Vagina (tissue), 2 donors: ENCODE measurements at places on chromosomes 1 and 21. TPM values are rescaled to one million over a fixed set of nuclear protein-coding genes. Genes with fewer than 3 reads are reported as not detected.

GRCh38 chr1:186511761-186512637, 51.1 kb upstream of the PDC start:
- H3K4me3 ChIP-seq, result no peak overlapping the region
- no peaks in the 10 kb centered on the region for H3K4me1 ChIP-seq

GRCh38 chr1:99084562-99084961, 79.9 kb upstream of the PLPPR5 start:
- H3K4me1 ChIP-seq, result no peaks in the 10 kb centered on the region
- no peaks in the 10 kb centered on the region for H3K27me3 ChIP-seq
- no peaks in the 10 kb centered on the region for H3K36me3 ChIP-seq
- DNase-seq, result no peak
- no peak overlapping the region for H3K27ac ChIP-seq

The PTGER3 gene
- total RNA-seq, result 17.7 TPM

- no peaks in the 10 kb centered on the region for H3K36me3 ChIP-seq
- no peaks in the 10 kb centered on the region for H3K27me3 ChIP-seq
- no peak overlapping the region for H3K4me3 ChIP-seq
- no peaks in the 10 kb centered on the region for H3K4me1 ChIP-seq
- H3K27ac ChIP-seq, result no peak overlapping the region
Measured at GRCh38 chr1:191371626-191372025, 786.6 kb upstream of the RGS18 start.

GRCh38 chr1:109792056-109792831, 28.5 kb upstream of the EPS8L3 start:
- DNase-seq, result no peak
- H3K4me3 ChIP-seq, result no peak overlapping the region
- no peaks in the 10 kb centered on the region for H3K27me3 ChIP-seq
- peaks cover 43% of the 10 kb centered on the region for H3K4me1 ChIP-seq
- no peaks in the 10 kb centered on the region for H3K36me3 ChIP-seq
- H3K27ac ChIP-seq, result peak overlapping the region; percentile 28

- peaks cover 10% of the 10 kb centered on the region for H3K36me3 ChIP-seq
- no peaks in the 10 kb centered on the region for H3K27me3 ChIP-seq
- DNase-seq, result no peak
- no peak overlapping the region for H3K27ac ChIP-seq
- H3K4me1 ChIP-seq, result peaks cover 30% of the 10 kb centered on the region
Measured at GRCh38 chr1:155695072-155695471, 6.2 kb downstream of the DAP3 start.

- H3K4me3 ChIP-seq, result no peak overlapping the region
- H3K27ac ChIP-seq, result no peak overlapping the region
- no peak for DNase-seq
- no peaks in the 10 kb centered on the region for H3K27me3 ChIP-seq
Measured at GRCh38 chr1:117049857-117050256, 10.3 kb upstream of the TTF2 start.

GRCh38 chr1:223133824-223134435, 9.1 kb downstream of the TLR5 start:
- peak overlapping the region; percentile 54 for H3K27ac ChIP-seq
- H3K4me3 ChIP-seq, result peak overlapping the region; percentile 34
- peaks cover 61% of the 10 kb centered on the region for H3K4me1 ChIP-seq
- H3K36me3 ChIP-seq, result no peaks in the 10 kb centered on the region
- H3K27me3 ChIP-seq, result no peaks in the 10 kb centered on the region

The AXDND1 gene
- total RNA-seq, result not detected

The KRTAP12-2 gene
- not detected for total RNA-seq

DNA sequence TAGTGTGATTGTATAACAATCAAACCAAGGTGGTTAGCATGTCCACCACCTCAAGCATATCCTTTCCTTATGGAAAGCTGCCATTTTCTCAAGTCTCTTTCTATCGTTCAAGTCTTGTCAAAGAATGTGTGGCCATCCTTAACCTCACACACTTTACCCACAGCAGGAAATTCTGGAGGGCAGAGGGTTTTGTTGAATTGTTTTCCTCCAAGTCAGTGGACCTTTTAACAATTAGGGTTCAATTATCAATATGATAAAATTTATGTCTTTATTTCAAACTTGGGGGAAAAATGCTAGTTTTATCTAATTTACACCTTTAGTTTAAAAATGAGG, 14.2 kb upstream of the PTPRC start:
- no peak overlapping the region for H3K27ac ChIP-seq
- no peaks in the 10 kb centered on the region for H3K27me3 ChIP-seq
- H3K36me3 ChIP-seq, result no peaks in the 10 kb centered on the region
- no peaks in the 10 kb centered on the region for H3K4me1 ChIP-seq
- H3K4me3 ChIP-seq, result no peak overlapping the region
- DNase-seq, result no peak

The PROK1 gene
- 7.4 TPM for total RNA-seq

The GJA9 gene
- not detected for total RNA-seq

DNA sequence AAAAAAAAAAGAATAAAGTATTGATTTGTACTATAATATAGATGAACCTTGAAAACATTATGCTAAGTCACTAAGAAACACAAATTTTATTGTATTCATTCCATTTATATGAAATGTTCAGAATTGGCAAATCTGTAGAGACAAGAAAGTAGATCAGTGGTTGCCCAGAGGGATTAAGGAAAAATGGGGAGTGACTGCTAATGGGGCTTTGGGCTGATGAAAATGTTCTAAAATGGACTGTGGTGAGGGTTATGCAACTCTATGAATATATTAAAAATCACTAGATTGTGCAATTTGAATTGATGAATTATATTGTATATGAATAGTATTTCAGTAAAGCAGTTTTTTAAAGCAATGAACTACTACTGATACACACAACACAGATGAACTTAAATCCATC, 10.0 kb downstream of the GDAP2 start:
- H3K27ac ChIP-seq, result no peak overlapping the region
- H3K27me3 ChIP-seq, result no peaks in the 10 kb centered on the region
- DNase-seq, result no peak
- no peak overlapping the region for H3K4me3 ChIP-seq
- H3K4me1 ChIP-seq, result no peaks in the 10 kb centered on the region

DNA sequence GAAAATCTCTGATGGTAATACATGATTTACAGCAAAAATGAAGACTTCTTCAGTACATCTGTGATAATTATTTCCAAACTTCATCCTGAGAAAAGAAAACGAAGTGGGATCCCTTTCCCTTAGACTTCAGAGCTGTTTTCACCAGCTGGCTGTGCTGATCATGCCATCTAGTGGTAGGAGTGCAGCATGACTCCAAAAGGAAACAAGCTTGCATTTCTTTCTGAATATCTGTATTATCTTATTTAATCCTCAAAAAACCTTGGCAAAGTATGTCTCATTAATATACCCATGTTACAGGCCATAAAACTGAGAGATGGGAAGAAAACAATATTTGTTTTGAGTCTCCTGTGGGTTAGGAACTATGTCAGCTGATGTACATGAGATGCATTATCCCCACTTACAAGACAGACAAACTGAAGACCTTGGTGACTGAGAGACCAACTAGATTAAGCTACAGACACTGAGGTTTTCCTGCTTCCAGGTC, 9.8 kb upstream of the GJA8 start:
- no peaks in the 10 kb centered on the region for H3K27me3 ChIP-seq
- no peak for DNase-seq
- H3K27ac ChIP-seq, result no peak overlapping the region
- H3K4me1 ChIP-seq, result no peaks in the 10 kb centered on the region
- H3K4me3 ChIP-seq, result no peak overlapping the region

The CDK18 gene
- 27.0 TPM for total RNA-seq

The LENEP gene
- not detected for total RNA-seq

The WRAP73 gene
- 23.3 TPM for total RNA-seq

- no peak overlapping the region for H3K4me3 ChIP-seq
- H3K27ac ChIP-seq, result no peak overlapping the region
- DNase-seq, result no peak
- no peaks in the 10 kb centered on the region for H3K4me1 ChIP-seq
- no peaks in the 10 kb centered on the region for H3K27me3 ChIP-seq
- no peaks in the 10 kb centered on the region for H3K36me3 ChIP-seq
Measured at GRCh38 chr1:101111461-101111860, 85.9 kb upstream of the DPH5 start.

The NEXN gene
- total RNA-seq, result 20.1 TPM

- H3K27me3 ChIP-seq, result no peaks in the 10 kb centered on the region
- no peak overlapping the region for H3K27ac ChIP-seq
- peaks cover 43% of the 10 kb centered on the region for H3K4me1 ChIP-seq
- H3K36me3 ChIP-seq, result no peaks in the 10 kb centered on the region
Measured at GRCh38 chr1:170538687-170539086, 6.7 kb downstream of the GORAB start.

- H3K4me1 ChIP-seq, result no peaks in the 10 kb centered on the region
- H3K36me3 ChIP-seq, result no peaks in the 10 kb centered on the region
- no peak overlapping the region for H3K27ac ChIP-seq
Measured at GRCh38 chr1:66312271-66312990, 221.5 kb upstream of the SGIP1 start.

GRCh38 chr21:30981403-30981802, 56.9 kb downstream of the KRTAP19-8 start:
- no peaks in the 10 kb centered on the region for H3K27me3 ChIP-seq
- no peak for DNase-seq
- H3K4me1 ChIP-seq, result no peaks in the 10 kb centered on the region
- no peaks in the 10 kb centered on the region for H3K36me3 ChIP-seq
- H3K27ac ChIP-seq, result no peak overlapping the region
- no peak overlapping the region for H3K4me3 ChIP-seq

The CD244 gene
- total RNA-seq, result 2.0 TPM

DNA sequence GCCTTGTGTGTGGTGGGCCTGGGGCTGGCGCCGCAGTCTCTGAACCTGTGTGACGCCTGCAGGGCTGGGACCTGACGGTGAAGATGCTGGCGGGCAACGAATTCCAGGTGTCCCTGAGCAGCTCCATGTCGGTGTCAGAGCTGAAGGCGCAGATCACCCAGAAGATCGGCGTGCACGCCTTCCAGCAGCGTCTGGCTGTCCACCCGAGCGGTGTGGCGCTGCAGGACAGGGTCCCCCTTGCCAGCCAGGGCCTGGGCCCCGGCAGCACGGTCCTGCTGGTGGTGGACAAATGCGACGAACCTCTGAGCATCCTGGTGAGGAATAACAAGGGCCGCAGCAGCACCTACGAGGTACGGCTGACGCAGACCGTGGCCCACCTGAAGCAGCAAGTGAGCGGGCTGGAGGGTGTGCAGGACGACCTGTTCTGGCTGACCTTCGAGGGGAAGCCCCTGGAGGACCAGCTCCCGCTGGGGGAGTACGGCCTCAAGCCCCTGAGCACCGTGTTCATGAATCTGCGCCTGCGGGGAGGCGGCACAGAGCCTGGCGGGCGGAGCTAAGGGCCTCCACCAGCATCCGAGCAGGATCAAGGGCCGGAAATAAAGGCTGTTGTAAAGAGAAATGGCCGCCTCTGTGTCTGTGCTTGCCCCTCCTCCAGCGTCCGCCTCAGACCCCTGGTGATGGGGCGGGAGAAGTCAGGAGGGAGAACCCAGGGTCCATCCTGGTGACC, 788 bp downstream of the ISG15 start:
- H3K4me1 ChIP-seq, result peaks cover 26% of the 10 kb centered on the region
- peak overlapping the region; percentile 88 for H3K4me3 ChIP-seq
- no peaks in the 10 kb centered on the region for H3K36me3 ChIP-seq
- DNase-seq, result no peak
- no peaks in the 10 kb centered on the region for H3K27me3 ChIP-seq
- peak overlapping the region; percentile 84 for H3K27ac ChIP-seq

GRCh38 chr1:24555591-24556413, at the start of gene NCMAP:
NCMAP (plus strand) TSS chr1:24556087; CDS start chr1:24595431, 39,344 bp downstream.
- no peaks in the 10 kb centered on the region for H3K27me3 ChIP-seq
- no peaks in the 10 kb centered on the region for H3K36me3 ChIP-seq
- peaks cover 9% of the 10 kb centered on the region for H3K4me1 ChIP-seq
- H3K27ac ChIP-seq, result no peak within 1 kb of the TSS
- H3K4me3 ChIP-seq, result peak within 1 kb of the TSS; percentile 19
- DNase-seq, result no peak

GRCh38 chr1:55064071-55064581, 24.8 kb downstream of the PCSK9 start:
- no peak overlapping the region for H3K4me3 ChIP-seq
- H3K36me3 ChIP-seq, result peaks cover 19% of the 10 kb centered on the region
- H3K4me1 ChIP-seq, result peaks cover 14% of the 10 kb centered on the region
- DNase-seq, result no peak
- H3K27ac ChIP-seq, result no peak overlapping the region

GRCh38 chr1:206538901-206539640, 31.7 kb downstream of the RASSF5 start:
- no peak overlapping the region for H3K4me3 ChIP-seq
- peaks cover 22% of the 10 kb centered on the region for H3K4me1 ChIP-seq
- H3K36me3 ChIP-seq, result no peaks in the 10 kb centered on the region
- DNase-seq, result no peak
- H3K27ac ChIP-seq, result peak overlapping the region; percentile 69

DNA sequence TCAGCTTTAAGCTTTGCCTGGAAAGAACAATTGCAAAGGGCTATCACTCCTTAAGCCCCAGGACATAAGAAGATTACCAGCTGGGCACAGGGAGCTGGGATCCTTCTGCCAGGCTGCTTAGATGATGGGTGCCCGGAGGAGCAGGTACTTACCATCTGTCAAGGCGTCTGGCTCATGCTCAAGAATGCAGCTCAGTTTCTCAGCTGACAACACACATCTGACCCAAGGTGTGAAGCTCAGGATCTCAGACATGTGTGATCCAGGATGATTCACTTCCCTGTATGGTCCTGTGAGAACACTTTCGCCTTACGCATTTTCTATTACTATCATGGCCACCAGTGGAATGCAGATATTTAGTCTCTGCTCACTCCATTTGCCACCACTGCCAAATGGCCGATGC, 14.7 kb upstream of the DISC1 start:
- H3K4me1 ChIP-seq, result no peaks in the 10 kb centered on the region
- H3K27ac ChIP-seq, result no peak overlapping the region
- no peak for DNase-seq
- H3K36me3 ChIP-seq, result no peaks in the 10 kb centered on the region
- H3K4me3 ChIP-seq, result no peak overlapping the region

DNA sequence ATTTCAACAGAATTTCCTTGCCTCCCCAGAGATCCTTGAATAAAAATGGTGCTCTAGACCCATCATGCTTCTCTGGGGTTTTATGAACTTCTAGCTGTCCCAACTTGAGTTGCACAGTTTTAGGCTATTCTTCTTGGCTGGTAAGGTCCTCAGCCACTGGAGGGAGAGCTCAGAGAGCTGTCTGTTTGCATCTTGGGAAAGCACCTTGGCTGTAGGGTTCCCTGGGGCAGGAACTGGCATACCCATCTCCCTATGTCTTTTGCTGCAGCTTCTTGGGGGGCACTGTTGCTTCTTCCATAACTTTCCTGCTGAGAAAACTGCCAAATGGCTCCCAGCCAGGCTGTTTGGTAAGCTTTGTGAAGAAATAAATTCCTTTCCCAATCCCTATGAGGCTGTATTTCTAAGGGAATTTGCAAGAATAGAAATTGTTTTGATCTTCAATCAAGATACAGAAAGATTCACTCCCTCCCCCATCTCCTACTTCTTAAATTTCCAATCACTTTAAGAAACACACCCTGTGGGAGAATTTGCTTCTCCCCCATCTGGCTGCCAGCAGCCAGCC, 8.2 kb upstream of the FMOD start:
- H3K27ac ChIP-seq, result peak overlapping the region; percentile 13
- peaks cover 27% of the 10 kb centered on the region for H3K4me1 ChIP-seq
- H3K4me3 ChIP-seq, result no peak overlapping the region

The DPH5 gene
- 22.1 TPM for total RNA-seq

GRCh38 chr1:48619539-48619938, 147.5 kb upstream of the SPATA6 start:
- peaks cover 7% of the 10 kb centered on the region for H3K4me1 ChIP-seq
- no peaks in the 10 kb centered on the region for H3K36me3 ChIP-seq
- DNase-seq, result no peak

The GNAT2 gene
- total RNA-seq, result not detected
